ENCODE measurements at places on chromosomes 3 and 15.
A peak's percentile ranks its signal among the peaks of the same experiment; 100 is the strongest.

DNA sequence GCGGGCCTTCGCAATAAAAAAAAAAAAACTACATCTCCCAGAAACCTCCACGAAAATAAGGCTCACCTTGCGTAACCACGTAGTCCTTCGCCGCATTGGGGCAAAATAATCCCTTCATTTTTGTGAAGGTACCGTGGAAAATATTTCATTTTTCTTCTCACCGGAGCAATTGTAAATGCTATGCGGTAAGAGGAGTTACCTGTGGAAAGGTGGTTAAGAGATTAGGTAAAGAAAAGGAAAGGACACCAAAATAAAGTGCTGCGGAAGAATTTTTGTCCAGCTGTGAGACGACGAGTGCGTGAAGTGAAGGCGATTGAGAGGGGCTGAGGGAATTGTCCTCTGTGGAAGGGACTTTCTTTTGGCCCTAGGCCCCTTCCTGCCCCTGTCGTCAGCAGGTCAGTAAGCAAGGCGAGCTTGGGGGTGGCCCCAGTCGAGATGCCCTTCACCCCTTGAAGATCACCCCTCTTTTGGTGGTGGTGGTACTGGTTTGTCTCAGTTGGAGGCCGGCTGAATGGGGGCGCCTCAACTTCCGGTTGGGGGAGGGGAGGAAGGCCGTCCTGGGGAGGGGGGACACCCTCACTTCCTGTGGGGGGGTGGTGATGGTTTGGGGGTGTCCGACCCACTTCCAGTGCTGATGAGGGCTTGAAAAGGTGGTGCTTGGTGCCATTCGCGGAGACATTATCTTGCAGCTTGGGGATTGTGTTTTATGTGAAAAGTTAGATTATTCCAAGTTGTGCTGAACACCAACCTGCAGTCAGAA, at the start of gene HMG20A:
HMG20A (plus strand) TSS at position 279 of the 760 bp plus-strand sequence. CDS start 37,520 bp downstream, outside the sequence.
- peak; percentile 84 for DNase-seq

DNA sequence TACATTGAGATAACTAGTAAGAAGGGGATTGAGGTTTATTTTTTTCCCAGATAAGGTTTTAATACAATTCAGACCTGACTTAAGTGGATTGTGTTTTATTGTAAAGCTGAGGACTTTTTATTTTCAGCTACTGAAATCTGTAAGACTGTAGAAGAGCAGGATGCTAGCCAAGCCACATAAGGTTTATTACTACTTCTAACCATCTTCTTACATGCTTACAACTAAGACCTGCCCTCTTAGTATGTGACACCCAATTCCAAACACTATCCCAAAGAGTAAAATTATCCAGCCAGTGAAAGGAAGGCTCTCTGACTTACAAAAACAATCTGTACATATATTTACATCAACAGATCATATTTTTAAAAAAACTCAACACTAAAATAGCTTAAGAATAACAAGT, 564.5 kb upstream of the NAALADL2 start:
- no peak for DNase-seq

- DNase-seq, result no peak
Measured at GRCh38 chr3:105101603-105102002, 265.1 kb upstream of the ALCAM start.

DNA sequence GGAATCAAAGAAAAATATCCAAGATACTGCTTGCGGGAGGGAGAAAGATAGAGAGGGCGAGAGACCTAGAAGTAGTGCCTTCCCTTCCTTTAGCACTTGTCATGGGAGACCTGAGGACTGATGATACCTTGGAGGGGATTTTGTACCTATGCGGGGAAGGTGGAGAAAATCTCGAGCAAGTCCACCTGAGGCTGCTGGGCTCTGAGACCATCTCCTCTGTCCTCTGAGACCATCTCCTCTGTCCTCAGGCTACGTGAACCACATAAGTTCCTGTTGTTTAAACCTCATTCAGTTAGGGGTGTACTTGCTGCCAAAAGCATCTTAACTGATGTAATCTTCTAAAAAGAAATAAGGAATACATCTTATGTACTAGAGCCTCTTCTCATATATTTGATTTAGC, 164.9 kb downstream of the NR2F2 start:
- no peak for DNase-seq

DNA sequence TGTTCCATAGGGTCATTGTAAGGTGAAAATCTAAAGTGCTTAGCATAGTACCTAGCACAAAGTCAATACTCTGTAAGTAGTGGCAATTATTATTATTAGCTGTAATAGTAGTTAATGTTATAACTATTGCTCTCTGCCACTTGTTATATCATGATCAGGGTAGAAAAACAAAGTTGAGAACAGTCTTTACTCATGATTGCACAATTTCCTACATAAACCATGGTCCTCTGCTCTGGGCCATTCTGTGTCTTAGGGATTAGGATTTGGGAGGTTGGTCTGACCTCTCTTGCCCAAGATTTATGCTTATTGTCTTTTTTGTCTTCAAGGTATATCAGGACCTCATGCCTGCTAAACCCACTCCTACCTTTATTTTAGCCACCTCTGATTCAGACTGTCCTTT, 4.3 kb upstream of the LRRC58 start:
- DNase-seq, result no peak

GRCh38 chr3:23389089-23389488, 186.0 kb downstream of the UBE2E2 start:
- DNase-seq, result no peak

- no peak for DNase-seq
Measured at GRCh38 chr3:187743195-187744141, 1.8 kb downstream of the BCL6 start.

DNA sequence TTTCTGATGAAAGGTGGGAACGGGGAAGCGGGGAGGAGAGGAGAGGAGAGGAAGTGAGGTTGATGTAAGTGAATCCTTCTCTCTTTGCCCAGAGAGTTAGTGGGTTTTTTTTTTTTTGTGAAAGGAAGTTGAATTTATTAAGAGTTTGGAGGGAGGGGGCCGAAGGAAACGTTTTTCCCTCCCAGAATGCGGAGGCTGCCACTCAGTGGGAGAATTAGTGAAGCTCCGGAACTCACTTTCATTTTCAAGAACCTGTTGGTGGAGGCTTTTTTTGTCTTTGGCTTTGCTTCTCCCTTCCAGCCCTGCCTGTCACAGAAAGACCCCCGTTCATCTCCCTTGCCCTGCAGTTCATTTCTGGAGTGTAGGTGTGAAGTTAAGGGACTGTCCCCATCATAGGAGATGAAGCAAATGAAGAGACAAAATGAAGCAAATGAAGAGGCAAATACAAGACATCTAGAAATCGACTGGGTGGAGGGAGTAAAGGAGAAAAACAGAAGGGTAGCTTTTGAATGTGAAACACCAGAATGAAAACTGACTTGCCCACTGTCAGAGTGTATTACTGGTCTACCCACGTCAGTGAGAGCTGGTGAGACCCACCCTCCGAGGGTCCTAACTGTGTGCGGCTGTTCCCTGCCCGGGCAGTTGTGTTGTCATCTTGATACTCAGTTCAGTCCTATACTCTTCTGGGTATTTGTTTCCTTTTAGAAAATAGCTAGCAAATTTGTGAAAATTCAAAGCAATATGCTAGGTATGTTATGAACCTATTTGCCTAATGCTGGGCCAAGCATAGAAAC, 91.5 kb downstream of the ITPR1 start:
- no peak for DNase-seq

GRCh38 chr3:186644683-186645082, 4.5 kb downstream of the FETUB start:
- DNase-seq, result no peak

- no peak for DNase-seq
Measured at GRCh38 chr3:114745322-114746240, 401.5 kb downstream of the ZBTB20 start.

DNA sequence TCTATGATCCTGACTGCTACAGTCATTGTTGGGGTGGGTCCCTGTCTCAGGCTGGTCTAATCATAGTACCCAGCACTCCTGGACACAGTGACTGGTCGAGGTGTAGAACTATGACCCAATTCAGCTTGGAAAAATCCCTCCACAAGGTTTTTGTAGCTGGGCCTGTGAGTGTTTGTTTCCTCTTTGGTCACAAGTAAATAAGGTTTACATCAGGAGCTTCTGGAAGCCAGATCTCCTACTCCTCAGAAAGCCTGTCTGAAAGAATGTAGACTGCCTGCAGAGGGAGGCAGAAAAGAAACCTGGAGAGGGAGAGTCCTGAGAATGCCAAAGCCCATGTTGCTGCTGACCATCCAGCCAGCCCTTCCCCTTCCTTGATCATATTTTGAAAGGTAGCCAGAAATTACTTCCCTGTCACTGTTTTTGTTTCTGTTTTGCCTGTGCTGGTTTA, 123.2 kb downstream of the RAP2B start:
- DNase-seq, result no peak

GRCh38 chr3:34382859-34383258, 584.4 kb downstream of the PDCD6IP start:
- no peak for DNase-seq

- DNase-seq, result no peak
Measured at GRCh38 chr3:142849148-142849547, 39.7 kb downstream of the PCOLCE2 start.

DNA sequence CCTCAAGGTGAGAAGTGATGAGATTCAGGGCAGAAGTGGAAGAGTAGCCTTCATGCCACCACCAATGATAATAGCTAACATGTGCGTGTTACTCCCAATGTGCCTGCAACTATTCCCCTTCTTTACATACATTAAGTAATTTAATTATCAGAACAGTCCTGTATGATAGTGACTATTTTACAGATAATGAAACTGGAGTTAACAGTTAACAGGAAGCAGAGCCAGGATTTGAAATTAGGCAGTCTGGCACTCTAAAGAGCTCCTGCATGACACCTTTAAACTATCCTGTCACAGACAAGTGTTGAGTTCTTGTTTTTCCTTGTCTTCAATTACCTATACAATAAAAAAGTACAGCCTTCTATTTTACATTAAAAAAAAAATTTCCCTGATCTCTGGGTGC, 148.8 kb downstream of the LEKR1 start:
- no peak for DNase-seq

DNA sequence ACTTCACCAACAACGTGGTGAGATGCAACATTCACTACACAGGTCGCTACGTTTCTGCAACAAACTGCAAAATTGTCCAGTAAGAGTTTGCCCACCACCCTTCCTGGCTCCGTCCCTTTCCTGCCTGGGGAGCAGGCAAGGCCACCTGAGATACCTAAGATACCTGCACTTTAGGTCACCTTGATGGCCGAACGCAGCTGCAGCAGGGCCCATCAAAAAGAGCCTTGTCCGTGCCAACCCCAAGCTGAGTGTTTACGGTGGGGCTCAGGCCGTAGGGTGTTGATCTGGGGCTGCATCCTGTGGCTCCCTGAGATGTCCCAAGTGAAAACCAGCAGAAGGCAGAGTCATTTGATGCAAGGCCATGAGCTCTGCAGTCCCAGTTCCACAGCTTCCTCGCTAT, 23.2 kb downstream of the LOXL1 start:
- DNase-seq, result no peak

- DNase-seq, result peak; percentile 75
Measured at GRCh38 chr15:36951731-36952247, 148.6 kb downstream of the MEIS2 start.

- no peak for DNase-seq
Measured at GRCh38 chr3:89690646-89691045, 583.2 kb downstream of the EPHA3 start.

DNA sequence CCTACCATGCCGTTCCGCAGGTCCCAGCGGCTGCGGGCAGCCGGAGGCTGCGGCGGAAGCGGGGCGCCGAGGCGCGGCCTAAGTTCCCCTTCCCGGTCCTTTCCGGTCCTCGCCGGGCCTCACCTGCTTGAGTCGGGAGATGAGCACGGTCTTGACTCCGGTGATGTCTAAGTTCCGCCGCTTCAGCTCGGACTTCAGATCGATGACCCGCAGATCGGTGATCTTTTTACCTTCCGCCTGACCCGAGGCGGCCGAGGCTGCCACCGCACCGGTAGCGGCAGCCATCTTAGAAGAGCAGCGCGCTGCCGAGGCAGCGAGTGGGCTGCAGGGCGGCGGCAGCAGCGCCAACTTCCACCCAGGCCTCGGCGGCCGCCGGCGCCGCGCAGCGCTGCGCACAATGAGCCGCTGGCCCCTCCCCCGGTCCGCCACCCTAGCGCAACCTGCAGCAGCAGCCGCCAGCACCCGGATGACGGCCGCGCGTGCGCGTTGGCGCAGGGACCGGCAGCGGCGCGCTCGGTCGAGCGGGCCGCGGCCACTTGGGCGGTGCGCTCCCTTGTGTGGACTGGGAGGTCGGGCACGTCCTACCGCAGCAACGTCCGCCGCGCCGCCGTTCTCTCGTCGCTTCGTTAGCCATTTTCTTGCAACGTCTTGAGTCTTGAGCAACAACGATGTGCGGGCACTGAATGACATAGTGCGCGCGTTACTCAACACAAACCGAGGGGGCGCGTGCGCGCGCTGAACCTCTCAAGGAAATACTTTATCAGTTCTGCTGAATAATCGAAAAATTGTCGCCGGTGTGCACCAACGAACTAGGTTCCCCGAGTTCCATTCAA, at the start of gene SLTM:
SLTM (minus strand) TSS at position 399 of the 833 bp plus-strand sequence; CDS start at position 285, 114 bp downstream.
- peak; percentile 53 for DNase-seq

GRCh38 chr3:64160000-64160695, 65.1 kb downstream of the PRICKLE2 start:
- no peak for DNase-seq

DNA sequence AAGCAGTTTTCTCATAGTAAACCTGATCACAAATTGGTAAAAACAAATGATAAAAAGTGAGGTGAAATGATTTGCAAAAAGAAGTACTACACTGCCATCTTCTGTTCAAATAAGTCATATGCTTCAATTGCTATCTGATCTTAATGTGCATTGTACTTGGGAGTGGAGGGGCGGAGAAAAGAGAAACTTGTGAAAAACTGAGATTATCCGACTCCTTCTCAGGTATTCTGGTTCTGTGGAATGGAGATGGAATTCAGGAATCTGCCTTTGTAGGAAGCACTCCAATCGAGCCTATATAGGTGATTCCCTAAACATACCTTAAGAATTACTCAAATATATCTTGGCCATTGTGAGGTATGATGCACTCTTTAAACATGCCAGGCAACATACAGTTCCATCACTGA, 180.6 kb downstream of the CHL1 start:
- DNase-seq, result no peak

- DNase-seq, result no peak
Measured at GRCh38 chr3:44896440-44896839, 22.0 kb downstream of the TGM4 start.

DNA sequence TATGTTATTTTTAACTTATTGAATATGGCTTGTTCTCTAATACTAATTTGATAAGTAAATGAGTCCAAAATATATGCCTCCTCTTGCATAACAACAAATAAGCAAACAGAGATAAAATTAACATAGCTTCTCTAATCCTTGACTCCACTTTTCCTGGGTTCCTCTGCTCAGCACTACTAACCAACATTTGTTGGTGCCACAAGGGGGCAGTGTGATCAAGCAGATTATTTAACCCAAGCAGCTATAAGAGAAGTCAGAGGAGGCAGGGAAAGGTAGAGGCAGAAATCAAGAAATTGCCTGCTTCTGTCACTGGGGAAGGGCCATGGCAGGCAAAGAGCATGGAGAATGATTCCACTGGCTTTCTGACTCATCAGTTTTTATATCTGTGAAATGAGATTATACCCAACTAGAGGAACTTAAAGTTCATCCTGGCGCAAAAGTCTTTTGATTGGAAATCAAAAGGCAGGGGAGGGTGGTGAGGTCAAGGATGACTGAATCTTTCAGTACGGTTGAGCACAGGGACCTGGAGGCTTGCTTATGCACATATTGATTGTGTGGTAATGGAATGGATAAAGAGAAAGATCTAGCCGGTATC, 152.2 kb downstream of the IGSF11 start:
- DNase-seq, result no peak

- DNase-seq, result no peak
Measured at GRCh38 chr3:129540776-129541516, 2.0 kb upstream of the H1-8 start.
